ENCODE measurements at places on chromosomes 3 and 15.

DNA sequence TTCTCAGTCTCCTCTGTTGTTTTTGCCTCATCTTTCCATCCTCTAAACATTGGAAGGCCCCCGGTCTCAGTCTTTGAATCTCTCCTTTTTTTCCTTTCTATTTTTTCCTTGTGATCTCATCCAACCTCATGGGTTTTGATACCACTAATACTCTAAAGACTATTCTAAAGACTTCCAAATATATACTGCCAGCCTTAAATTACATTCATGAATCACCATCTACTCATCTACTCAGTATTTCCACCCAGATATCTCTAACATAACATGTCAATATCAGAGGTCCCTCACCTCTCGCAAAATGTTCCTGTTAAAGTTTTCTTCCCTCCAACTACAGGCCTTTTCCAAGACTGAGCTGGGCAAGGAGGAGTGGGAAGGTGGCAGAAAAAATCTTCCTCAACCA lies 282.5 kb upstream of the TTC14 start:
- no peak for DNase-seq

DNA sequence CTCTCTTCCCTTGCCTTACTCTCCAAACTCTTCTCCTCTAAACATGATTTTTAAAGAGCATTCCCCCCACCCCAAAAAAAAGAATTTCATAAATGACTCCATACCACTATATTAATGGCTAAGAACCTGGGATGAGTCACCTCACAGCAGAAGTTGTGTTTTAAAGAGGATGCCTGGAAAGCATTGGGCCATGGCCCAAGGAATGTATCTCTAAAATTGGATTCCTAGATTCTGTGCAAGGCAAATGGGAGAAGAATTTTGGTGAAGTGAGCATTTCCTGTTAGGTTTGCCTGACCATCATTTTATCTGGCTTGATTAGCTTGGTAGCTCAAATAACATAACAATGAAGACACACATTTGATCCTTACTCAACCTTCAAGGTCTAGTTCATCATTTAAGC lies 251.4 kb downstream of the NR1D2 start:
- no peak for DNase-seq

DNA sequence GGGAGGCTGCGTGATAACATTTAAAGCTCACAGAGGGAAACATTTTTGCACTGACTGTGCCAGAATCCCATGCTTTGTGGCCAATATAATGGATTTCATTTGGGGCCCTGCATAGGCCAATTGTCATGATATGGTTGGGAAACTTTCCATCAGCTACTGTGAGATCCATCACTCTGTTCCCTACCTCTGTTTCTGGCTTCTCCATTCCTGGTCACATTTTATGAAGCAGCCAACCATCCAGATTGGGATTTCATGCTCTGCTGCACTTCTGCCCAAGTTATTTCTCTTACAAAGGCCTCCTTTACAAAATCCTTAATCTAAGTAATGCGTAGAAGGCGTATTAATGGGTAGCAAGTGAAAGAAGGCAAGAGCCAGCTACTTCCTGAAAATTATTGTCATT lies 221.1 kb downstream of the LRTM1 start:
- DNase-seq = no peak

GRCh38 chr3:154135511-154136173 lies 14.5 kb downstream of the ARHGEF26 start:
- DNase-seq = no peak

DNA sequence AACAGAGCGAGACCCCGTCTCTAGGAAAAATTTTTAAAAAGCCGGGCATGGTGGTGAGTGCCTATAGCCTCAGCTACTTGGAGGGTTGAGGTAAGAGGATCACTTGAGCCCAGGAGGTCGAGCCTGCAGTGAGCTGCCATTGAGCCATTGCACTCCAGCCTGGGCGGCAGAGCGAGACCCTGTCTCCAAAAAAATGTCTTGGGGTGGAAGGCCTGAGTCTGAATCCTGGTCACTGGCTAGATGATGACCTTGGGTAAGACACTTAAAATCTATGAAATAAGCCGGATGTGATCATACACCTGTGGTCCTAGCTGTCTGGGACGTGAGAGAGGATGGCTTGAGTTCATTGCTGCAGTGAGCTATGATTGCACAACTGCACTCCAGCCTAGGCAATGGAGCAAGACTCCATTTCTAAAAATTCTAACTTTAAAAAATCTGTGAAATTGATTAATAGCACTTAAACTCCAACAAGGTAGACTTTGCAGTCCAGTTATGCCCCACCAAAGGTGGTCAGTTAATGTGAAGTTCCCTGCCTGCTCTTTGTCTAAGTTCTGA lies 157.3 kb upstream of the UMPS start:
- DNase-seq = no peak

GRCh38 chr15:57109005-57109404 lies 190.6 kb downstream of the TCF12 start:
- no peak for DNase-seq

- no peak for DNase-seq
These were observed 47.1 kb downstream of the GOLIM4 start for GRCh38 chr3:168048414-168049330.

DNA sequence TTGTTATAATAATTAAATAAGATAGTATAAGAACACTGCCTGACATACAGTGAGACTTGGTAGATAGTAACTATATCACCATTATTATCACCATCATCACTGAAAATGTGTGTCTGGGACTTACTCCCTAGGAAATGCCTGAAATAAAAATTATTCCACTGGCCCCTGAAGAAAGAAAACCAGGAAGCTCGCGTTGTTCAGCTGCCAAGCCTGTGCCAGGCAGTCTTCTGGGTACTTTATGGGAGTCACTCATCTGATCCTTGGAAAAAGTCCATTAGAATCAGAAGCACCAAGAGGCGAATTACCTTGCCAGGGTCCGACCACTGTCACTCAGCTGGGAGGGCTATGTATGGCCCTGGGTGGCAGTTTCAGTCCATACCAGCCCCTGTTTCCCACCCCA lies 220.3 kb upstream of the TPM1 start:
- DNase-seq = no peak

DNA sequence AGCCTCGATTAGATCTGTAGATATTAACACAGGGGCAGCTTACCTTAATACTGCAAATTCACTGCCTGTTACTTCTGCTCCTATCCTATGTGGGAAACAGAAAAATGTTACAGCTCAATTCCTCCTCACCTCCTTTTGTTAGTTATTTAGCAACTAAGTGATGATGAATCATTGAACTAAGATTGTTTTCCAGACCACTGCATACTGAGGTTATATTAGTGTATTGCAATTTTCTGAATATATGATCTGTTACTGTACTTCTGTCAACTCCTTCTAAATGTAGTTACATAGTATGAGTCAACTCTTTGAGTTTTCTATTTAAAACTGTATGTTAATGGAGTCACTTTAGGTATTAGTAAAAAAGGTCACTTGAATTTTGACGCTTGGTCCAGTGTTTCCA lies 331.5 kb upstream of the SLCO3A1 start:
- DNase-seq = no peak

Measured in activated T-cell treated with anti-CD3 and anti-CD28 coated beads, Interleukin-2, amount 50 U/mL, for 72 hours (primary cell).